ENCODE measurements at places on chromosomes 13 and 19.
A peak's percentile ranks its signal among the peaks of the same experiment; 100 is the strongest.

- no peak for DNase-seq
These were observed 6.5 kb downstream of the ARMC6 start for GRCh38 chr19:19039901-19040300.

GRCh38 chr13:107883561-107884175 is 331.7 kb downstream of the LIG4 start:
- DNase-seq: no peak

DNA sequence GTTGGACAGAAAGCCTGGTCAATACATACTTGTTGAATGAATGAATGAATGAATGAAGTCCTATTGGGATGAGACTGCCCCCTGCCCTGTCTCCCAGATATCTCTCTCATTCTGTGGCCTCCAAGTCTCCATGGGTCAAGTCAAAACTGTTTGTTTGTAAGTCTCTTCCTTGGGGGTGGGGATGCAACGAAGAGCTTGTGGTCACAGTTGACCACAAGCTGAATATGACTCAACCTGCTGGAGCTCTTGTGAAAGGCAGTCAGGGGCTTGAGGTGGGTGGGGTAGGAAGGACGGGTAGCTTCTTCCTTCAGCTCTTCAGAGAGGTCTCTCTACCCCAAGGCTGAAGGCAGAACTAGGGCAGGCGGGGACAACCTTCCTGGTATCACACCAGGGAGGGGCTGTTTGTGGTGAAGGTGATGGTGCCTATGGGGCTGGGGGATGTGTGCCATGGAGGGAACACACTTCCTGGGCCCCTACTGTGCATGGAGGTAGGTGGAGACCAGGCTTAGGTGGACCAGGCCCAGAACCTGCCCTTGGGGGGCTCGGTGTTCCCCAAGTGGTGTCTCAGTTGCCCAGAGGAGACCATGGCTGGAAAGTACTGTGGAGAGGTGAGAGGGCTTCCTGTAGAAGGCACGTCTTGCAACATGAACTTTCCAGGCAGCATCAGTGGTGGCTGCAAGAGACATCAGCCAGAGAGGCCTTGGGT is 8.0 kb downstream of the MYO1F start:
- peak; percentile 23 for DNase-seq

DNA sequence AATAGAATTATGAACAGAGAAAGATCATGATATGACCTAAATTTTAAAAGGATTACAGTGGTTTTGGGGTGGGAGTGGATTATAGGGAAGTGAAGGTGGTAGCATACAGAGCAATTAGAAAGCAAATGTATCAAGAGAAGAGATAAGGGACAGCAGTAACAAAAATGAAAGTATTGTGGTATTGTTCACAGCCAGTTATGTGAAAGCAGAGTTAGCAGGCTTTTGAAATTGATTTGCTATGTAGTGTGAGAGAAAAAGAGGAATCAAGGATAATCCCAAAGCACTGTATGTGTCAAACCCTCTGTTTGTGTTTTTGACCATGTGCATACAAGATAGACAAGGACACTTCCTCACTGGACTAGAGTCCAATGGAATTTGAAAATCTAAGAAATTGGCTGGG is 1721.4 kb downstream of the PCDH9 start:
- no peak for DNase-seq

DNA sequence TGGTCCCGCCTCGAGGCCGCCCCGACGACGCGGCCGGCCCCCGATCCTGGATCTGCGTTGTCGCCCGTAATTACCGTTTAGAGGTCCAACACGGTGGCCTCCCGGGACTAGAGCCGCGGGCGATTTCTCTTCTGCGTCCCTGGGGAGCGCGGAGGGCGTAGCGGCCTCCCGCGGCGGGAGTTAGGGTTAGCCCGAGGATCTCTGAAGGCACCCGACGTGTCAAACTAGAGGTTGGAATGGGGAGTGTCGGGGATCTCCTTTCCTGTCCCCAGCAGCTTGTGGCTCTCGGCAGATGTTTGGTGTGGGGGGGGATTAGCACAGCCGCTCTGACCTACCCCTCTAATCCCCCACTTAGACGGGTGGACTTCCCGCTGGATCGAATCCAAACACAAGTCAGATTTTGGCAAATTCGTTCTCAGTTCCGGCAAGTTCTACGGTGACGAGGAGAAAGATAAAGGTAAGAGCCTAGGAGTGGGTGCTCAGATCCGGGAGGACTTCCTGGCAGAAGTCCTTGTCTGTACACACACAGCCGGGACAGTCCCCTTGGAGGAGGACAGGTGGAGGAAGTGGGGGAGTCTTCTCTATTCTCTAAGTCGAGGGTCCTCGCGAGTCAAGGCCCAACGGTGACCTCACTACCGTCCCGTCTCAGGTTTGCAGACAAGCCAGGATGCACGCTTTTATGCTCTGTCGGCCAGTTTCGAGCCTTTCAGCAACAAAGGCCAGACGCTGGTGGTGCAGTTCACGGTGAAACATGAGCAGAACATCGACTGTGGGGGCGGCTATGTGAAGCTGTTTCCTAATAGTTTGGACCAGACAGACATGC is 581 bp downstream of the CALR start:
- DNase-seq: no peak

DNA sequence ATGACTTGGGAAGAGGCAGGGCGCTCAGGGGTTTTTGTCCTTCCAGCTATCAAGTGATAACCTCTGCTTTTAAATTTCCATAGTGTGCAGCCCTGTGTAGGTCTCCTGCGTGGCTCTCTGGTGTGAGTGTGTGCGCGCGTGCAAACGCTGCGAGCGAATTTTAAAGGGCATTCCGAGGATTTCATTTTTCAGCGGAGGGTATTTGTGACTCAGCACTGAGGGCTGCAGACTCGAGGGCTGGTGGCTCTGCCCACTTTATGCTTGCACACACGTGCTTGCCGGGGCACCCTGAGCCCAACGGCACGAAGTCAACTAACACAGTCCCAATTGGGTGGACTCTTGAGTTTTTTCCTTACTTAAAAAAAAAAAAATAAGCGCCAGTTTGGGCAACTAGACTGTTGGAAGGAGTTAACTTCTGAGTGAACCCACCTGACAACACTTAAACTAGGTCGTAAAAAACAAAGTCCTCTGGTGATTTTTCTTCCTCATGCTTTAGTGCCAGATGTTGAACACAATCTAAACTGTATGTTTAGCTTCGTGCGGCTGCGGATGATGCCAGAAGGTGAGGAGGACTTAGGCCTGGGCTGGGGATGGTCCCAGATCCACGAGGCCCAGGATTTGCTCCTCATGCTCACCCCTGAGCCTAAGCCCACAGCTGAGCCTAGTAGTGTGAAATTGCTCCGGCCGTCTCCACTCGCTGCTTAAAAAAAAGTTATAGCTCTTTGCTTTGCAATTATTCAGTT is 2.1 kb downstream of the FGF9 start:
- no peak for DNase-seq

DNA sequence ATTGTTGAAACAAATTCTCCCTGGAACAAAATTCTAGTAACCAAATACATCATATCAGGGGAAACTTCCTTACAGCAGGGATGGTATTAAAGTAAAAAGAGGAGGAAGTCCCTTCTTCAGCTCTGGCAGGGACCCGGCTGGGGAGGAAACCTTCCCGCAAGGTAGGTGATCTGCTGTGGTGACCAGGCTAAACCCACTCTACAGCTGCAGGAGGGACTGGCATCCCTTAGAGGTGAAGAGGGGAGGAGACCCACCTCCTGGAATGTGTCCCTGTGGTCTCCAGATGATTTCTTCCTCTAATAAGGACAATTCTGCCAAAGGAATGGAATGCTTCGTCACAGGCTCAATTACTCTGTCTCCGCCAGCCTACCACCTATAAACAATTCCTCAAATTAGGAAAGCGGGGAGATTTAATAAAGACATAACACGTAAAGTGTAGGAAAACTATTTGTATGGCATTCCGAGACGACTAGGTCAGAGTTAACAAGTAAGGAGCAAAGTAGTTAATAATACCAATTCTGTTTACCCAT is 637 bp upstream of the PDS5B start:
- DNase-seq: no peak

DNA sequence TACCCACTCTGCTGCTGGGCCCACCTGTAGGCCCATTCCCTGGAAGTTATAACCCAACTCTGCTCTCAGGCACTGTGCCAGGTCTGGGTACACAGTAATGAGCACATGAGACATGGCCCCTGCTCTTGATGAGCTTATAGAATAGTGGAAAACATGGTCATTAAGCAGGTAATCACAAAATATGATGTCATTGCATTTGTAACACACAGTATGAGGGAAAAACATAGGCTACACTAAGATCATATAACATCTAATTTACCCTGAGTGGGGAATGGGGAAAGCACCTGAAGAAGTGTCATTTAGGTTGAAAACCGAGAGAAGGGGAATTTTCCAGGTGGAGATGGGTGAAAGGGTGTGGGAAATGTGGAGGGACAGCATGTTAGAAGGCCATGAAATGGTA is 3.9 kb upstream of the CNMD start:
- no peak for DNase-seq

GRCh38 chr19:38385804-38386257 is 2.0 kb downstream of the GGN start:
- DNase-seq: no peak

DNA sequence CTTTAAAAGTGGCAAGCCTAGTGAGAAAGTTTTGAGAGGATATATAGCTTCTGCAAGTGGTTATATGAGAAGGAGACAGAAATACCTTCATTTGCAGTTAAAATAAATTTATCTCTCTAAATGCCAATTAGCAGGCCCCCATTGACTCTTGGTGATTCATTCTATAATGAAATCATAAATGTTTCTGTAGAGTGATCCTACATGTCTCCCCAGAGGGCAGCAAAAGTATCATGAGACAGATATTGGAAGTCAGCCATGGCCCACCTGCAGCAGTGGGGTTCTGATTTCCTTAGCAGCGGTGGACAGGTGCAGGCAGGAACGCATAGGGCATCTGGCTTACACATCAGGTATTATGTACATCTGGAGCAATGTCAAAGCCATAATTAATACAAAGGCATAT is 385.4 kb upstream of the SLC10A2 start:
- DNase-seq: no peak

- DNase-seq: no peak
These were observed 745.3 kb downstream of the GPC5 start for GRCh38 chr13:92143766-92144165.

DNA sequence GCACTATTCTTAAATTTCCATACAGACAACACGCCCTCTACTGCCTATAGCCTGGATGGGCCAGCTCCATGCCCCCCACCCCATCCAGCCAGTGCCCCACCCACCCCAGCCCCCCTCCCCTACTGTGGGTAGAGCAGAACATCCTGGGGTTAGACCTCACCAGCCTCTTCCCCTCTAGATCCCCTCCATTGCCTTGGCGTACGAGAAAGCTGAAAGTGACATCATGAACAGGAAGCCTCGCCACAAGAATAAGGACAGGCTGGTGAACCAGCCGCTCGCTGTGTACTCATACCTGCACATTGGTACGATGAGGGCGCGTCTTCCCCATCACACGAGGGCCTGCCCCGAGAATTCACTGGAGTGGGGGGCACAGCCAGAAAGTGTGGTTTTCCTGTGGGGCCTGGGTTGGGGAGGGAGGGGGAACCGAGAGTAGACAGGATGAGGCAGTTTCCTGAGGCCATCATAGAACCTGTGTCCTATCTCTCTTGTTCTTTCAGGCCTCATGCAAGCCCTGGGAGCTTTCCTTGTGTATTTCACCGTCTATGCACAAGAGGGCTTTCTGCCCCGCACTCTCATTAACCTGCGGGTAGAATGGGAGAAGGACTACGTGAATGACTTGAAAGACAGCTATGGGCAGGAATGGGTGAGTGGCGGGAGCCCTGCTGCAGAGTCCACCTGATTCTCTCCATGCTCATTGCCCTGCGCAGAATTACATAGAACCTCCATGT is 29.1 kb downstream of the ATP12A start:
- DNase-seq: peak; percentile 27

GRCh38 chr13:100773429-100773828 is 98.8 kb upstream of the TMTC4 start:
- no peak for DNase-seq

GRCh38 chr13:78599645-78600279 is 3.6 kb downstream of the POU4F1 start:
- no peak for DNase-seq

DNA sequence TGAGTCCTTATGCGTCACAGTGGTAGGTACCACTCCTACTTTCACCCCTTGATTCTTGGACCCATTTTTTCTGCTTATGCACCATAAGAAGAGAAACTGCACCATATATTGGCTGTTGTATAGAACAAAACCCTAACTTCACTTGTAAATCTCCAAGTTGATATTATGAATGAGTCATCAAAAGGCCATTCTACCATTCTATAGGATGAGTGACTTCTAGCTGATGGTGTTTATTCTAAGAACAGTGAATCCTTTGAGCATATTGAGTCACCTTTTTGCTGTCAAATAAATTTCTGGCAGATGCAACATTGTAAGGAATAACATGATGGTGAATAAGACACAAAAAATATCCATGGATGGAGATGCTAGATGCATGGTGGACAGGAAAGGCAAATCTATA is 57.7 kb downstream of the POLR1D start:
- no peak for DNase-seq

- no peak for DNase-seq
These were observed 128.9 kb upstream of the RXFP2 start for GRCh38 chr13:31610270-31610998.

GRCh38 chr13:75360170-75360569 is 121.8 kb downstream of the TBC1D4 start:
- no peak for DNase-seq

GRCh38 chr13:102617697-102618350 is 21.0 kb downstream of the TPP2 start:
- DNase-seq: no peak

GRCh38 chr13:28654276-28654675 is 4.7 kb upstream of the POMP start:
- no peak for DNase-seq

Data from activated CD4-positive, alpha-beta T cell treated with anti-CD3 and anti-CD28 coated beads for 24 hours (primary cell).